ENCODE measurements at places on chromosomes 11 and 22.

- DNase-seq = no peak
These were observed 210.4 kb upstream of the GRIA4 start for GRCh38 chr11:105399511-105399910.

- DNase-seq = no peak
These were observed 21.1 kb downstream of the MIF start for GRCh38 chr22:23915290-23915689.

DNA sequence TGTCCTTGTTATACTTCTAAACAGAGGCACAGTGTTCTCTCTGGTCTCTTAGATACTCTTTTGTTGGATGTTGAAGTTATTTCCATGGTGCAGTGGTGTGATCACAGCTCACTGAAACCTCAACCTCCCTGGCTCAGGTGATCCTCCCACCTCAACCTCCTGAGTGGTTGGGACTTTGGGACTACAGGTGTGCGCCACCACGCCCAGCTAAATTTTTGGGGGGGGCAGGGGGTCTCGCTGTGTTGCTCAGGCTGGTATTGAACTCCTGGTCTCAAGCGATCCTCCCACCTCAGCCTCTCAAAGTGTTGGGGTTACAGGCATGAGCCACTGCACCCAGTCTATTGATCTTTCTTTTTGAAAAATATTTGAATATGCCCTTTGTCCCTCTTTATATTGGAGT is 14.9 kb downstream of the ZNF74 start:
- no peak for DNase-seq

- no peak for DNase-seq
These were observed 45.1 kb downstream of the CEP57 start for GRCh38 chr11:95835351-95835750.

- no peak for DNase-seq
These were observed 148.2 kb upstream of the ARHGAP20 start for GRCh38 chr11:110860461-110860860.

GRCh38 chr11:14065681-14066080 is 103.2 kb downstream of the SPON1 start:
- DNase-seq = no peak

DNA sequence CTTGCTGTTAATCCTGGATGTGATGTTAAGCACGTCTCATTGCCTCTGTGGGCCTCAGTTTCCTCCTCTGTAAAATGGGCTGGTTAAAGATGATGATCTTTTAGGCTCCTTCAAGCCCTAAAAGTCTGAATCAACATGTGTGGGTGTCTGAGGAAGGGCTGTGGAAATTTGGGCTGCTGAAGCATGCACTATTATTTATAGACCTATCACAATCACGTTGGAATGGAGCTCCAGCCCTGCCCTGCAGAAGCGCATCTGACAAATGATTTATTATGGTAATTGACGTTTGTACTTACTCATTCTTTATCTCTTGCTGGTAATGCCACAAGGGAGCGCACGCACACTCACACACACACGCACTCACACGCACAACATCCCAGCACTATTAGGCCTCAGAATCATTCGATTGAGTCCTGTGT is 20.4 kb downstream of the P2RX3 start:
- no peak for DNase-seq

GRCh38 chr11:61019037-61019831 is 47.8 kb downstream of the CD6 start:
- DNase-seq = no peak

GRCh38 chr22:23752090-23752691 is 1.3 kb upstream of the ZNF70 start:
- DNase-seq = no peak

- peak; percentile 50 for DNase-seq
These were observed 48.5 kb downstream of the GGTLC2 start for GRCh38 chr22:22692707-22693530.

GRCh38 chr11:101180481-101180880 is 50.9 kb upstream of the PGR start:
- DNase-seq = no peak

GRCh38 chr11:65918211-65919140 is at the start of gene C11orf68:
Gene C11orf68, minus strand, starts transcription at chr11:65919062. Its CDS starts 31 bp downstream, at chr11:65919031.
- no peak for DNase-seq

DNA sequence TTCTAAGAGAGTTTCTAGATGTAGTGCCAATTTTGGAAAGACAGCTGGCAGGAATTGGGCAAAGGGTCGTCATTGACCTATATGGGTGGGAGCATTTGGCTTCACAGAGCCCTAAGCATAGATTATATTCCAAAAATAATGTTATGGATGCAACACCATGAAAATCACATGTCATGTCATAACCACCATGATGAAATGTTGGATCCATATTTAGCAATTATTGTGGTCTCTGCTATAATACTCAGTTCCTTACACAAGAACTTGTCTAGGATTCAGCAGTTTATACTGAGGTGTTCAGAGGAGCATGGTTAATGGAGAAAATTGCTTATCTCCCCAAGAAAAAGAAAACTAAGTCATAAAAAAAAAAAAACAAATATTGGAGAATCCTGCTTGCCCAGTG is 31.6 kb downstream of the NTM start:
- DNase-seq = no peak

- DNase-seq = no peak
These were observed 29.3 kb upstream of the APLP2 start for GRCh38 chr11:130040281-130040940.

- DNase-seq = no peak
These were observed 28.4 kb upstream of the HMOX1 start for GRCh38 chr22:35352214-35353111.

- DNase-seq = no peak
These were observed 42.8 kb downstream of the PACS1 start for GRCh38 chr11:66112601-66113499.

GRCh38 chr11:73003088-73003487 is 139.0 kb downstream of the FCHSD2 start:
- no peak for DNase-seq

DNA sequence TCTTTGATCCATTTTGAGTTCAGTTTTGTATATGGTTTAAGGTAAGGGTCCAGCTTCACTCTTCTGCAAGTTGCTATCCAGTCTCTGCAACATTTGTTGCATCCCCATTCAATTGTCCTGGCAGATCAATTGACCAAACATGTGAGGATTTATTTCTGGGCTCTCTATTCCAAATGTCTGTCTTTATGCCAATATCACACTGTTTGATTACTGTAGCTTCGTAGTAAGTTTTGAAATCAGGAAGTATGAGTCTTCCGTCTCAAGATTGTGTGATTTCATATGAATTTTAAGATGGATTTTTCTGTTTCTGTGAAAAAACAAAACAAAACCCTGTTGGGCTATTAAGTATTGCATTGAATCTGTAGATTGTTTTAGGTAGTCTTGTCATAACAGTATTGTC is 17.0 kb downstream of the APLP2 start:
- DNase-seq = no peak

- DNase-seq = no peak
These were observed 15.1 kb upstream of the PAMR1 start for GRCh38 chr11:35540526-35540925.

DNA sequence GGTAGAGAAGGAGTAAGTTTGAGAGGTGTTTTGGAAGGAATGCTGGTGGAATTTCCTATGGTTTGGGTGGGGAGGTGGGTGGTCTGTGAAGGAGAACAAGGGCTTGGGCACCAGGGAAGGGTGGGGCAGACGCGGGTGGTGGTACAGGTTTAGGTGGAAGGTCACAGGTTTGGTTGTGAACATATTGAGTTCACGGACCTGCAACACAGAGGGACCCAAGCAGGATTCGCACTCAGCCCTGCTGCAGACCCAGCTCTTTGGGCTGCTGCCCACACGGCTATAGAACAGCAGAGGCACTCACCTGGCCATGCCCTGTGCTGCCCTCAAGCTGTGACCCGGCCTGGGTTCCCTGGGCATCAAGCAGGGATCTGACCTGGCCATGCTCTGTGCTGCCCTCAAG is 33.5 kb upstream of the EMID1 start:
- DNase-seq = no peak

- DNase-seq = no peak
These were observed 4.5 kb downstream of the FHIP1B start for GRCh38 chr11:6229911-6230310.

GRCh38 chr11:108364159-108364558 is 103.2 kb downstream of the C11orf65 start:
- no peak for DNase-seq

DNA sequence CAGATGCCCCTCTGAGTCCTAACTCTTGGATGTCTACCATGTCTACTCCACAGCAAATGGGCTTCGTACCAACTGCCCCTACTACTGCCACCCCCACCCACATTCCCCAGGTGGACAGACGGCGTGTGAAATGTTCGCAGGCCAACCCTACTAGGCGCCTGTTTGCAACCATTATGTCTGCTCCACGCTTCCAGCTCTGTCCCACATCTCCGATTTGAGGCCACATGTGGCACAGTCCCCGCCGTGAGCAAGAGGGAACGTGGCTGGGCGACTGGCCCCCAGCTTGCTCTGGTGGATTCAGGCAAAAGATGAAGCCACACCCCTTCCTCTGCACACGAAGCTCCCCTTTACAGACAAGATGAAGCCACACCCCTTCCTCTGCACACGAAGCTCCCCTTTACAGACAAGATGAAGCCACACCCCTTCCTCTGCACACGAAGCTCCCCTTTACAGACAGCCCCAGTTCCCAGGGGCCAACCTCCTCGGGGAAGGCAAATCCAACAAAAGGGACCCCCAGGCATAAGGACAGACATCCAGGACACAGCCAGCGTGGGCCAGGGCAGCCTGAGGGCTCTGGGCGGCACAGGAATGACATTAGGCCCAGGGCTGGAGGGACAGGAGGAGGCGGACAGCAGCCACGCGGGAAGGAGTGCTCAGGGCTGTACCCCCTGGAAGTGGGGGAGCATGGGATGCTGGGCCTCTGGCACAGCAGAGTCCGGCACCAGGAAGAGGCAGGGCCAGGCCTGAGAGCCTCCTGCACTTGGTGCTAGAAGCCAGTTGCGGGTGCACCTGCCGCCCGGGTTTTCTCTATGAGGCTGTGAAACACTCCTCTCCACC is 106.2 kb downstream of the SHANK2 start:
- DNase-seq = no peak

DNA sequence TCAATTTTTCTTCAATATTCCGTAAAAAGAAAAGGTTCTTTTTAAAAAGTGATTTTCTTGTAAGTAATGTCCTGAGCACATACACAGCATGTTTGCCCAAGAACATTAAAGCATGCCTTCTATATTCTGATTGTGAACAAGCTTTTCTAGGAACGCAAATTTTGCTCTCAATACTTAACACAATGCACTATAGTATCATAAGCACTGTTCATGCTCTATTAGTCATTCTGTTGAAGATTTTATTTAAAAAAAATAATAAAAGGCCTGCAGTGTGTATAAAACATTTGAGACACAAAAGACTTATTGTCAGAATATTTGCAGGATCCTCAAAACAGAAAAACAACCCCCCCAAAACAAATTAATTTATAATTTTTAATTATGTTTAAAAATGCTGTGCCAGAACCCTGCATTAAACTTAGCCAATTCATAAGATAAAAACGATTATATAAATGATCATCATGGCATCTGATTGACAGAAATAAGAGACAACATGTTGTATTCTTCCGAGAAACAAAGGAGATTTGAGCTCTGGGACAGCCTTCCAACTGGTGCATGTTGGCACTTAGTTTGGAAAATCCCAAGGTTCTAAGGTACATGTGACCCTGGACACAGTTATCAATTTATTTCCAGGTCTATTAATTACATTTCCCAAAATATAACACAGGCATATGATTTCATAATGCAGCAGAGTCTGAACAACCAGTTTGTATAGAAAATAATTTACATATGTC is 13.1 kb downstream of the MTMR2 start:
- DNase-seq = no peak

- DNase-seq = no peak
These were observed 67.2 kb downstream of the PRCP start for GRCh38 chr11:82832983-82833382.

- no peak for DNase-seq
These were observed 47.7 kb upstream of the CSNK2A3 start for GRCh38 chr11:11400635-11401232.

DNA sequence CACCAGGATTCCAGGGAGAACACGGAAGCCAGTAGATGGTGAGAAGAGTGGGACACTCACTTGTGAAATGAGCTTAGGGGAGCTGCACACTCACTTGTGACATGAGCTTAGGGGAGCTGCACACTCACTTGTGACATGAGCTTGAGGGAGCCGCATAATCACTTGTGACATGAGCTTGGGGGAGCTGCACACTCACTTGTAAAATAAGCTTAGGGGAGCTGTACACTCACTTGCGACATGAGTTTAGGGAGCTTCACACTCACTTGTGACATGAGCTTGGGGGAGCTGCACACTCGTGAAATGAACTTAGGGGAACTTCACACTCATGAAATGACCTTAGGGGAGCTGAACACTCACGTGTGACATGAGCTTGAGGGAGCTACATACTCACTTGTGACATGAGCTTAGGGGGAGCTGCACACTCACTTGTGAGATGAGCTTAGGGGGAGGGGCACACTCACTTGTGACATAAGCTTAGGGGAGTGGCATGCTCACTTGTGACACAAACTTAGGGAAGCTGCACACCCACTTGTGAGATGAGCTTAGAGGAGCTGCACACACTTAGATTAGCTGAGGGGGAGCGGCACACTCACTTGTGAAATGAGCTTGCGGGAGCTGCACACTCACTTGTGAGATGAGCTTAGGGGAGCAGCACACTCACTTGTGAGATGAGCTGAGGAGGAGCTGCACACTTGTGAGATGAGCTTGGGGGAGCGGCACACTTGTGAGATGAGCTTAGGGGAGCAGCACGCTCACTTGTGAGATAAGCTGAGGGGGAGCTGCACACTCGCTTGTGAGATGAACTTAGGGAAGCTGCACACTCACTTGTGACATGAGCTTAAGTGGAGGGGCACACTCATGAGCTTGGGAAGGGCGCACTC is 59.0 kb downstream of the NCAPD3 start:
- no peak for DNase-seq

DNA sequence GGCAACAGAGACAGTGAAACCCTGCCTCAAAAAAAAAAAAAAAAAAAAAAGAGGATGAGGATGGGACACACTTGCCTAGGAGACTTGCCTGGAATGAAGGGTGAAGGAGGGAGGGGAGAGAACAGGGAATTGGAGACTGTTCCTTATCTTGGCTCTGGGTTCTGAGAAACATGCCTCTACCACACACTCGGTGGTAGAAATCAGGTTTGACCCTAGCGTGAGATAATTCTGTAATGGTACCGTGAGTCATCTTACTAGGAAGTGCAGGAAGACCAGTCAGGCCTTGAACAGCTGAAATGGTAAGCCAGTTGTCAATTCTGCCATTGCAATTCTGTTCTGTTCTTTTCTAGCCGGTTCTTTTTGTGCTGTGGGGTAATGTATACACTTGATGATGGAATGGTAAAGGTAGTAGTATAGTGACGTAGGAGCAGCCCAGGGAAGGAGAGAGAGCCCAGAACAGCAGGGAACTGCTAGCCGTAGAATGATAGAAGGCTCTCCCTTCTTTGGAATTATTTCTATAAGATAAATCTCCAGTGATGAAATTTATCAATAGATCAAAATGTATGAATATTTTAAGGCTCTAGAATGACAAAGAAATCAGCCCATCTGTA is 3.9 kb upstream of the AMBRA1 start:
- DNase-seq = no peak

- no peak for DNase-seq
These were observed 91.8 kb downstream of the FAM76B start for GRCh38 chr11:95697614-95698408.
